ENCODE measurements at places on chromosomes 2 and 18.

- DNase-seq = no peak
Observed at GRCh38 chr2:203937788-203938187, 1.2 kb downstream of the ICOS start.

DNA sequence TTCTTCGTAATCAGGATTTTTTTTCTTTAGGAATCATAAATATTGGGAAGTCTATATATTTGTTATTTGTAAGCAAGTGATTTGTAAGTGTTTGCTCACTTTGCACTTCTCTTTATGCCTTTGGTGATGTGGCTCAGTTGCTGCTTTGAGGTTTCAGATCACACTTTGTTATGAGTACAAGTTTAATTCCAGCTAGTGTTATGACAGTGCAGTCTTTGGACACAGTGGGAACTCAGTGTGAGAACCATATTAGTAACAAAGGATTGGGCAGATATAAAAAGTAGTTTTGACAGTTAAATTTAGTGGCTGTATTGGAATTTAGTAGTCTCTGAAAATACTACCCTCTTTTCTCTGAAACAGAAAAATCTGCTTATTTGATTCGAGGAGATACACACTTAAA, 67.7 kb downstream of the ABI2 start:
- DNase-seq = no peak

- no peak for DNase-seq
Observed at GRCh38 chr2:65053199-65053598, 3.0 kb upstream of the CEP68 start.

- DNase-seq = no peak
Observed at GRCh38 chr2:46050027-46050426, 247.2 kb upstream of the EPAS1 start.

DNA sequence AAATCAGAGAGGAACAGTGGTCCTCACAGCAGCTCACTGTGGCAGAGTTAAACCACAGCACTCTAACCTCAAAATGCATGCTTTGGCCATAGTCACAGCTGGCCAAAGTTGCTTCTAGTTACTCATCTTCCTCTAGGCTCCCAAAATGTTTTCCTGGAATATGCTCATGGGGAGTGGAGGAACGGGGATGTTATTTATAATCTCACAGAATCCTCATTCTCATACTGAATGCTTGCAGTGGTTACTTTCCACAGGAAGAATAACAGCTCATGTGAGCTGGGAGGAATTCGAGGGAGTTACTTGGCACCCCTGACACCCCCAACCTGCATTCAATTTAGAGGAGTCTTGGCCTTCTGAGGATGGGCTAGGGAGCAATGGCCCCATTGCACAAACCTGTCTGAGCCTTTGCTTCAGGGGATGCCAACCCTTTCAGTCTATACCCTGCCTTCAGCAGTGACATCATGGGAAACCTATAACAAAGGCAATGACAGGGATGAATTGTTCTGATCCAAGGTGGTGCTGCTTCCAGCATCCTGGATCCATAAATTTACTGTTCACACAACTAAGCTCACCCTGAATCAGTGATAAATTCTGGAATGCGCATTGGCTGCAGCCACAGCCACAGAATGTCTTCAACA, 22.4 kb upstream of the CCBE1 start:
- no peak for DNase-seq

DNA sequence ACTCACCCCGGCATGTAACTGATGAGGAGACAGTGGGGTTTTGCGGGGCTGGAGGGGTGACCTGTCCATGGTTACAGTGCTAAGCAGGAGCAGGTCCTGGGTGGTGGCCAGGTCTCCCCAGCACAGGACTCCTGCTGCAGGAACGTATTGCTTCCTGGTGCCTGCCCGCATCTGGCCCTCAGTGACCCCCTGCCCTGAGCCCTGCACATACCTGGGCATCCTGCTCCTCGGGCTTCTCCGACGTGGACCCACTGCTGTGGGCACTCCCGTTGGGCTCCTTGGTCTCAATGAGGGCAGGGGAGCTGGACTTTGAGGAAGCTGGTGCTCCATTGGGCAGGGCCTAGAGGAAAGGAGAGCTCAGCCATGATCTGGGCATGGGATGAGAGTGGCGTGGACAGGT, 43.5 kb downstream of the CENPO start:
- no peak for DNase-seq

- no peak for DNase-seq
Observed at GRCh38 chr18:50397023-50397422, 22.2 kb downstream of the SKA1 start.

- DNase-seq = no peak
Observed at GRCh38 chr2:75309596-75310463, 110.5 kb upstream of the TACR1 start.

GRCh38 chr18:13216092-13216582, 2.4 kb upstream of the LDLRAD4 start:
- DNase-seq = peak; percentile 42

- no peak for DNase-seq
Observed at GRCh38 chr18:14000884-14001283, 85.5 kb upstream of the MC2R start.

DNA sequence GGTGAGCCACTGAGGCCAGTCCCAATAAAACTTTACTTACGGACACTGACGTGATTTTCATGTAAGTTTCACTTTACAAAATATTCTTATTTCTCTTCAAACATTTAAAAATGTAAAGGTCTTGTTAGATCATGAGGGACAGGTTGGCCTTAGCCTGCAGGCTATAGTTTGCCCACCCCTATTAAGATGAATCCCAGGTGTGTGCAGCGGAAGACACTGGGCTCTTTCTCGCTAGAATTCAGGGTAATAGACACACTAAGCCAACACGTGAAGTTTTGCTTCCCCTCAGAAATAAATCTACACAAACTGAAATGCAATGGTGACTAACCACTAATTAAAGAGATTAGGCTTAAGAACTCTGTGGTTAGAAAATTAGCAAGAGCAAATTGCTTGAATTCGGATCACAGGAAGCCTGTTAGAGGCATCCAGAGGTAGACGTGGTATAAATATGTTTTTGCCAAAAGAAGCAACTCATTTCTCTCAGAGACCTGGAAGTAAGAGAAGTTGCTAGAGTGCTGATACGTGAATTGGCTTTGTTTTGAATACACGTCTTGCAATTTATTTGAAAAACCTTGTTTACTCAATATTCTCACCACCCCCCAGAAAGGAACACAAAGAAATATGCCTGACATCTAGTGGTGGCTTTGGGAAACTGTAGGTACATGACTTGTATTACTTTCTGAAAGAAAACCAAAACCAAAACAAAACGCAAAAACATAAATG, 151.6 kb downstream of the DTNB start:
- DNase-seq = no peak

GRCh38 chr2:82796132-82796531, 1662.9 kb downstream of the SUCLG1 start:
- DNase-seq = no peak

GRCh38 chr2:147108548-147108947, 736.3 kb upstream of the ACVR2A start:
- DNase-seq = no peak

- DNase-seq = no peak
Observed at GRCh38 chr2:43040084-43040854, 186.1 kb downstream of the ZFP36L2 start.

GRCh38 chr2:177391822-177392372, 676 bp upstream of the AGPS start:
- no peak for DNase-seq

- no peak for DNase-seq
Observed at GRCh38 chr18:53887447-53887846, 337.0 kb downstream of the MBD2 start.

DNA sequence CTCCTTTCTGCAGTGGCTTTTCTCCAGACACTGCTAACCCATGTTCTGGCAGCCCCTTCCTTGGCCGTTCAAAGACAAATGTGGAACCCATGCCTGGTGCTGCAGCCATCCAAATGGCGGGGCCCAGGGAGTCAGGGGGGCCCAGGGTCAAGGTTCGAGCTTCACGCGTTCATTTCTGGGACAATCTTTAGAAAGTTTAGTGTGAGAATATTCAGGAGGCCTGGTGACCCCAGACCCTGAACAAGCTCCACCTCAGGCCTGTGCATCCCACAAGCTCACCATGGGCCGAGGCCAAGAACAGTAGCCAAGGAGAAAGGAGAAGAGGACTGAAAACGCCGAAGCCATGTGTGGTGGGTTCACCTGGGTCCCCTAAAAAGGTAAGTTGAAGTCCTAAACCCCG, 54.4 kb downstream of the ANKMY1 start:
- DNase-seq = no peak

DNA sequence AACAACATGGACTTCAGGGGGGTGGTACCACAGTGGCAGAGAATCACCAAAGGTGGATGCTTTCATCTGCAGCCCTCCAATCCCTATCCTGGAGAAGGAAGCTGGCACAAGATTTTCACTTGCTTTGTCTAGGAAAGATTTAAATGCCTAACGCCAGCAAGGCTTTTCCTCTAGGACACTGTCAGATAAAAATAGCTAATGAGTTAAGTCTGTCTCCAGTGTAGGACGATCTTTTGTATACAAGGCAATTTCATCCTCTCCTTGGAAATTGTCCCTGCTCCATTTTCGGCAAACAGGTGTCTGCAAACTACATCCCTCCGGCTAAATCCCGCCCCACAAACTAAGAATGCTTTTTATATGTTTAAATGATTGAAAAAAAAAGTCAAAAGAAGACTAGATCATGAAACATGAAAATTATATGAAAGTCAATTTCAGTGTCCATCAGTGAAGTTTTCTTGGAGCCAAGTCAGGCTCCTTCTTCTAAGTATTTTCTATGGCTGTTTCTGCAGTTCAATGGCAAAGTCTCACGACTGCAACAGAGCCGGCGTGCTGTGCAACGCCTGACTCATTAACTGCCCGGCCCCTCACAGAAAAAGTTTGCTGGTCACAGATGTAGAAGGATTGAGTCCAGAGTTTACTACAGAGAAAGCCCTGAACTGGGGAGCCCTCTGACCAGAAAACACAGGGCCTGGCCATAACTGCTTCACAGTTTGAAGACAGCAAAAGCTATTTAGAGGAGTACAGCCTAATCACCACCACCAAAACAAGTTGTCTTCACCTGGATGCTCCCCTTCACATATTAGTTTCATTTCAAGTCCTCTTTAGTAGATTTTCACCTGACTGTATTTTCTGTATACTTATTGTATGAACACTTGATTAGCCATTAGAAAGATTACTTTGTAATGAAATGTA, 52.3 kb downstream of the PIEZO2 start:
- no peak for DNase-seq

DNA sequence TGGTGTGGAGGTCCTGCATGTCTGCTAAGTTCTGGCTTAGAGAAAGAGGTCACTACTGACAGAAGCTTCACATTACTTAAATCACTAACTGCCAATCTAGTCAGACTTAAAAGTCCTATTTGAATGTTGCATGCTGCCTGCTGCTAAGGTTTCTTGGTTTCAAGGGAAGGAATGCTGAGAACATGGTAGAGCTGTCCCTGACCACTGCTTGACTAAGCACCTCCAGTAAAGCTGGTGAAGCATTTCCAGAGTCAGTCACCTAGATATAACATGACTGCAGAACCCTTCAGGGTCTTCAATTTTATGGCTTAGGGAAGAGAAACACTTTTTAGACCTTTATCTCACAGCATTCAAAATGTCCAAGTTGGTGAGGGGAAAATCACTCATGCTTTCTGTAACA, 2178.3 kb upstream of the PIK3C3 start:
- no peak for DNase-seq

DNA sequence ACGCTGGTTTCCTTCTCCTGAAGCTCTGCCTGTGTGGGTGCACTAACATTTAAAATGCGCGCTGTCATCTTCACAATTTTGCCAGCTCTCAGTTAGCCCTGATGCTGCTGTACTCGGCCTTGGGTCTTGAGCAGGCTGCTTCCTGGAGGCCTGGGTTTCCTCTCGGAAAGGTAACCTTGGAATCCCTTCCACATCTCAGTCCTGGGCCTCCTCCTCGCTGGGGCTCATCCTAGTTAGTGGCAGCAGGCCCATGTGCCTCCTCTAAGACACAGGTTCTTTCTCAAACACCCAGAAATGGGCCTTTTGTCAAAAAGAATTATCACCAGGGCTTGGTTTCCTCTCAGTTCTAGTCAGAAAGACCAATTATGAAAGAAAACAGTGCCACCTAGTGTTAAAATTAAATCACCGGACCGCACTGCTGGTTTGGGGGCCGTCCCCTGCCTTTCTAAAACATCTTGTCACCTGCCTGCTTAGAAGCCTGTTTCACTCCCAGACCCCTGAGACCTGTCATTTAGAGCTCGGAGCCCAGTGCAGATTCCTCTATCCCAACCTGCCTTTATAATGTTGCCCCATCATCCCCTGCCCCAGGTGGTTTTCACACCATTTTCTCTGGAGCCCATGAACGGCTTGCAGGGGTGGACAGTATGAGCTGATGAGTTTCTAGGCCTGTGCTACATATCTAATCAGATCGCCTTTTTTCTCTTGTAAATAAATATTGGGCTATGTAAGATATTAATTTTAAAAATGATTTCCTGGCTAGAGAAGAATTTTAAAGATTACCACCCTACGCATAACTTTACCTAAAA, 42.4 kb downstream of the HK2 start:
- peak; percentile 15 for DNase-seq

GRCh38 chr18:32980896-32981295, 208.1 kb upstream of the KLHL14 start:
- DNase-seq = no peak

DNA sequence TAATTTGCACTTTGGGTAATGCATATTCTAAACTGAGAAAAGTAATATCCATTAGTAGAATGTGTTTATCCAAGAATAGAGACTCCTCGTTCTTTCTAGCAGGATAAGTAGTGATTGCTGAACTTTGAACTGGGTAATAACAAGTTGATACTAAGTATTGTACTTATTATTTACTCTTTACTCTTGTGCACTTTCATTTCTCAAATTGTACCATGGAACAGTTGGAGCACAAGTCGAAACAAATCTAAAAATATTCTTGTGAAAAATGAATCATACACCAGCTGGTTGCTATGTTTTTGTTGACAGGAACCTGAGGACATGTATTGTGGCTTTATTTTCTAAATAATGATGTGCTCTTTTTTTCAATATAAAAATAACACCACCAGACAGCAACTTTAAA, 111.9 kb downstream of the RGPD3 start:
- no peak for DNase-seq

DNA sequence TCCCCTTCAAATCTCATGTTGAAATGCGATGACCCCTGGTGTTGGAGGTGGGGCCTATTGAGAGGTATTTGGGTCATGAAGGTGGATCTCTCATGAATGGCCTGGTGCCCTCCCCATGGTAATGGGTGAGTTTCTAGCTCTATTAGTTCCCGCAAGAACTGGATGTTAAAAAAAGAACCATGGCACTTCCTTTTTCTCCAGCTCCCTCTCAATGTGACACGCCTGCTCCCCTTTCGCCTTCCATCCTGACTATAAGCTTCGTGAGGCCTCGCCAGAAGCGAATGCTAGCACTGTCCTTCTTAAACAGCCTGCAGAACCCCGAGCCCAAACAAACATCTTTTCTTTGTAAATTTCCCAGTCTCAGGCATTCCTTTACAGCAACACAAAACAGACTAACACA, 303.2 kb upstream of the REV1 start:
- no peak for DNase-seq

DNA sequence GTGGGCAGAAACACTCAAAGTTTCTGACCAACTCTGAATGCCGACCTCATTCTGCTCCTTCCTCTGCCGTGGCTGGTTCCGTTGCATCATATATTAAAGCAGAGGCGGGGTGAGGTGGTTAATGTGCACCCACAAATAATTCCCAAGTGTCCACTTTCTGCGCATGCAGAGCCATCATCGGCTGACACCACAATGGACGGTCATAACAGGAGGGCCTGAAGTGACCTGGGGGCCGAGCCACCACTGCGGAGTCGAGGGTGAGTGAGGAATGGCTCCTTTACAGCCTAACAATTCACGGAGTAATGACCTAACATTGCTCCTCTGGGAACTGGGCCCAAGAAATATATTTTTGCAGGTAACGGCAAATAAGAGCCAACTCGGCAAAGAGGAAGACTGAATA, 32.9 kb upstream of the GLI2 start:
- no peak for DNase-seq
